Suppressor macrophage treated with lipopolysaccharide for 4 hours (primary cell): ENCODE measurements at places on chromosomes 13 and 19.

DNA sequence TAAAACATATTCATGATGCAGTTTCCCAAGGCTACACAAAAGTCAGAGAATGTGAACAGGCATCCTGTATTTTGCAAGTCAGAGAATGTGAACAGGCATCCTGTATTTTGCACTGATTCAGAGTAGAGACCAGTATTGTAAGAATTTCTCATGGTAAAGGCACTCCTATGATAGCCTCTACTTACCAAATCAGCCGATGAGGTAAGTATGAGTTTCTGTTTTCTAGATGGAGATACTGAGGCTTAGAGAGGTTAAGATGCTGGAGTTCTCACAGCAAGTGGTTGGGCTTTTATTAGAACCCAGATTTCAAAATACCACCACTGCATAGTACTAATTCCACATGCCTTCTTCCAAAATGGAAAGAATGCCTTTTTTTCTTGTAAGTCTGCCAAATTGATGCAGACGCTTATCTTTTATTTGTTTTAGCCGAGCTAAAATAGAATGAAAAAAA lies 12.3 kb downstream of the TPT1 start:
- DNase-seq, result no peak

- no peak for DNase-seq
Measured at GRCh38 chr13:74158571-74159352, 24.6 kb upstream of the KLF12 start.

- peak; percentile 86 for DNase-seq
Measured at GRCh38 chr19:51514866-51515481, 13.4 kb upstream of the SIGLEC12 start.

DNA sequence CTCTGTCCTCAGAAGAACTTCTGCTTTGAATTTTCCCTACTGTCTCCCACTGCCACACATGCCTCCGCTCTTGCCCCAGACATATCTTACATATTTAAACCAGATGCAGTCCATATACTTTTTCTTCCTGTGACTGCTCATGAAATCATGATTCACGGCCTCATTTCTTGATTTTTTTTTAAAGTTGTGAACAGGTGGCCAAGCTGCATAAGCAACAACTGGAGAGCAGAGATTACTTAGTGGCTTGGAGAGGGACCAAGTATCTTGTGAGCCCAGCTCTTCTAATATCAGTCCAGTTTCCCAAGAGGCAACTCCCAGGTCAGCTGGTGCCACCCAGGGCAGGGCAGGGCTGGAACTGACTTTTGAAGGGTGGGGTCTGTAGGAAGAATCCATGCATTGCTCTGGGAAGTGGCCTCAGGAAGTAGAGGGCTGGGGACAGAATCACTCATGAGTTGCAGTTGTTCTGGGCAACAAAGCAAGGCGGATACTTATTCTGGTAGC lies 152.4 kb downstream of the LMO7 start:
- peak; percentile 60 for DNase-seq

DNA sequence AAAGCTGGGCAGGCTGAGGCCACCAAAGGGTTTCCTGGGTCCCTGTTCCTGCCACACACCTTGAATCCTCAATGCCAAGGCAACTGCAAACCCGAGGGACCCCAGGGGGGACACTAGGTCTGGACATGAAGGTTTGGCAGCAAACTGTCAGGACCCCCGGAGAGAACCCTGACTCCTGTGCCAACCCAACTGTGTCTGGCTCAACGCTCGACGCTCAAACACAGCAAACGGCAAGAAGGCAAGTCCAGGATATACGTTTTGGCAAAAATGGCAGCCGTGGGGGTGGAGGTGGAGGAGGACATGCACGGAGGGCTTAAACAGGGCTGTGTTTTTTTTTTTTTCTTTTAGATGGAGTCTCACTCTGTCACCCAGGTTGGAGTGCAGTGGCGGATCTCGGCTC lies 73.0 kb downstream of the GADD45B start:
- DNase-seq, result no peak

GRCh38 chr19:57068921-57069697 lies 50.7 kb upstream of the USP29 start:
- DNase-seq, result no peak

DNA sequence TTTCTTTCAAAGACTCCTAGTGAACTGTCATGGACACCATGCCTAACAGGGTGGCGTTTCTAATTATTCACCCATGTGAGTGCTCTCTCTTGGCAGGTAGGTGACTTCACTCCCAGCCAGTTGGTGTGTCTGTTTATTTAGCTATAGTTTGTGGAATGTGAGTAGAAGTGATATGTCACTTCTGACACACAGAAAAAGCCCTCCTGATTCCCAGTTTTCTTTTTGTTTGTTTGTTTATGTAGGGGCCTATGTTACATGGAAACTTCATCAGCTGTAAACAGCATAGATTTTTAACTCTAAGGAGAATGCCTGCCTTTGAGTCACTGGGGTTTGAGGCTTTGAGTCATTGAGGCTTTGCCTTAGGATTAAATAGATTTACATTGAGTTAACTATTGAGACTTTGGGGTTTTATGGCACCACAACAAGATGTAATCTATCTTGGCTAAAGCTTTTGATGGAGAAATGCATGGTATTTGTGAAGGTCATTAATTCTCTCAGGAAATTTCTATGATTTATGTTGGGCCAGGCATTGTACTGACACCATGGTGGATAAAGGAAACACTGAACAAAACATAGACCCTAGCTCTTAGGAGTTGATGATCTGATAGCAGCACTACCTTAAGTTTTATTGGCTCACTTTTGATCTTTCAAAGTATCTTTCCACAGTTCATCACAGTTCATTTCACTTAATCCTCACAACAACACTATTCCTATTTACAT lies 45.3 kb downstream of the UFM1 start:
- no peak for DNase-seq

DNA sequence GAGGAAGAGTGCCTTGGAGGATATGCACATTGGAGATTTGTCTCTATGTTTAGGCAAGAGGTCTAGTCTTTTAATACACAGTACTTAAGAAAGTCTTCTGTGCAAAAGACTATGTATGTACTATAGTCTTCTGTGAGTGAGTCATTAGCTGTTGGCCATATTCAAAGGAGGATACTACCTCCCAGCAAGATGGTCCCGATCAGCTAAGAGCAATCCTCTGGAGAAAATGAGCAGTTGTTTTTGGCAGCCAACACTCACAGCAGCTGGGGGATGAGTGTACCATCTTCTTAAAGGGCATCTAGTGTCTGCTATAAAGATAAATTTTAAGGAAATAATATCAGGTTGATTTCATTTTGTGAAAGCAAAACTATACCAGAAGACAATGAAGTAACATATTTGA lies 487.8 kb downstream of the KCTD12 start:
- no peak for DNase-seq

DNA sequence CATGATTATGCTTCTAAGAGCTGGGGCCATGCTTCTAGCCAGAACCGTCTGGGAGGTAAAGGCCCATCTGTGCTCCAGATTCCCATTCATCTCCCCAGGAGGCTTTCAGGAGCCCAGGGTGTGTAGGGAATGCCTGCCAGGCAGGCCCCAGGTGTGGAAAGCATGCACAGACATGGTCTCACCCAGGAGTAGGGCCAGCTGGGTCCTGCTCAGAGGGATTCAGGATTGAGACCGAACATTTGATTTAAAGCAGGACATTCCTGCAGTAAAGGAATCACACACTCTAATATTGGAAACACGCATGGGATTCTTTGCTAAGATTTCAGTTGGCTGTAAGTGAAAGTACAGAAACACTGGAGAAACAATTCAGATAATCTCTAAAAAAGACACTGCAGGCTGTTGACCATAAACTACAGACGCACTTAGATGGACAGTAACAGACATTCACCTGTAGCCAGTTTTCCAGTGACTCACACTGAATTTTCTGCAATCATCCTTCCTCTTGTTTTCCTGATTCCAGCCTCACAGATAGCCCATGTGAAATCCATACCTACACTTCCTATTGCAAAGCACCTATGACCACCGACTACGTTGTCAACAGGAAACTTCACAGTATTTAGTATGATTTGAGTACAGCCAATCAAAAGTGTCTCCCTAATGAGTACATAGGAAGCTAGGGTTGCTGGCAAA lies 257.8 kb downstream of the TBC1D4 start:
- DNase-seq, result no peak

- no peak for DNase-seq
Measured at GRCh38 chr19:43858174-43858573, 31.1 kb downstream of the ZNF283 start.

GRCh38 chr19:55096061-55096701 lies 20.5 kb downstream of the EPS8L1 start:
- DNase-seq, result no peak

DNA sequence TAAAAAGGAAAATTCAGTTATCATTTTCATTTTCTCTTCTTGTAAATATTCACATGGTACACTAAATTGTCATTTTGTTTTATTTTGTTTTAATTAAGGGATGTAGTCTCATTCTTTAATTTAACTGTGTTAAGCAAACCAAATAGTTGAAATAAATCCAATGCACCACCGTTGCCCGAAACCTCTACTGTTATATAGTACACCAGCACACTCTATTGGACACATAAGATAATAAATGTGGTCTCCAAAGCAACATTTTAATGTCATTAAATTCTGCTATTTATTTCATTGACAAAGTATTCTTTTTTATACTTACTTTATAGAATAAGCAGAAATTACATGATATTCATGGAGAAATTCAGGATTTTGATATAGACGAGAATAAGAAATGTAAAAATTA lies 156.4 kb upstream of the FREM2 start:
- peak; percentile 19 for DNase-seq

DNA sequence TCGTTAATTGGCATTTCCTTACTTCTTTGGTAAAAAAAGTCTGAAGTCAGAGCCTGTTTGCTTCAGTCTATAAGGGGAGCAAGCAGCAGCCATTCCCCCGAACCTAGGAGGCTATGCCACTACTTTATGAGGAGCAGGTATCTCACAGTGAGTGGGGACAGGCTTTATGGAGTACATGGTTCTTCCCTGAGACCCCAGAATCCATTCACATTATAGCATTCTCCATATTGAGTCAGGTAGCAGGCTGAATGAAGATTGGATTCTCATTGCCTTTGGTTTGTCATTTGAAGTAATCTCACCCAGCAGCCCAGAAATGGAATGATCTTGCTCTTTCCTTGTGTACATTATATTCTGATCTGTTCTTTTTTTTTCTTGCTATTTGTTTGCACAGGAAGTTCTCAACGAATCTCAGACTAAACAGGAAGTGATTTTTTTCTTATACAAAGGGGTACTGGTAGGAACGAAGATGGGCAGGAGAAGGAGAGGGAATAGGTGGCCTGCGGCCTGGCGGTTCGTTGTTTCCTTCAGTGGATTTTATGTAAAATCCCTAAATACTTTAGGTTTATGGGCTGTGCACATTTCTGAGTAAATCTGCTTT lies 74.4 kb downstream of the ARHGAP35 start:
- DNase-seq, result no peak

- DNase-seq, result no peak
Measured at GRCh38 chr13:80242728-80243427, 98.0 kb downstream of the SPRY2 start.

DNA sequence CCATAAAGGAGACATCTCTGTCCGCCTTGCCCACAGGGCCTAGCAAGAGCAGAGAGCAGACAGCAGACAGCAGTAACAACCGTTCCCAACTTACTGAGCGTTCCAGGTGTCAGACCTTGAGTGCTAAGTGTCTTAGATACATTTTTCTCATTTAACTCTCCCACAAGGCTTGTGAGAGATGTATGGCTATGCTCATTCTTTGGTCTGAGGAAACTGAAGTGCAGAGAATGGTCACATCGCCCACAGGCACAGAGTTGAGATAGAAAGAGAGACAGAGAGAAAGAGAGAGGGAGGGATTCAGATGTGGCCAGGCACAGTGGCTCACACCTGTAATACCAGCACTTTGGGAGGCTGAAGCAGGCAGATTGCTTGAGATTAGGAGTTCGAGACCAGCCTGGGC lies 14.3 kb downstream of the MEIOSIN start:
- DNase-seq, result no peak

DNA sequence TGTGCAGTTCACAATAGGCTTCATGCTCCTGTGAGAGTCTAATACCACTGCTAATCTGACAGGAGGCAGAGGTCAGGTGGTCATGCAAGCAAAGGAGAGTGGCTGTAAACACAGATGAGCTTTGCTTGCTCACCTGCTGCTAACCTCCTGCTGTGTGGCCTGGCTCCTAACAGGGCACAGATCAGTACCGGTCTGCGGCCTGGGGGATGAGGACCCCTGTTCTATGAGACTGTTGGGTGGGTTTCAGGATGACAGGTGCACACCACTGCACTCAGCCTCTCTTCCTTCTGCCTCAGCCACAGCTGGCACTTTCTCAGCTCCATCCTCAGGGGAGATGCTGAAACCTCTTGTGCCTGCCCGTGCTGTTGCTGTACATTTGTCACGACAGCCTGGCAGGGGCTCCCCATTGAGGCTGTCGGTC lies 9.7 kb downstream of the CLEC4G start:
- no peak for DNase-seq

- DNase-seq, result no peak
Measured at GRCh38 chr13:98389319-98389718, 187.6 kb downstream of the STK24 start.

DNA sequence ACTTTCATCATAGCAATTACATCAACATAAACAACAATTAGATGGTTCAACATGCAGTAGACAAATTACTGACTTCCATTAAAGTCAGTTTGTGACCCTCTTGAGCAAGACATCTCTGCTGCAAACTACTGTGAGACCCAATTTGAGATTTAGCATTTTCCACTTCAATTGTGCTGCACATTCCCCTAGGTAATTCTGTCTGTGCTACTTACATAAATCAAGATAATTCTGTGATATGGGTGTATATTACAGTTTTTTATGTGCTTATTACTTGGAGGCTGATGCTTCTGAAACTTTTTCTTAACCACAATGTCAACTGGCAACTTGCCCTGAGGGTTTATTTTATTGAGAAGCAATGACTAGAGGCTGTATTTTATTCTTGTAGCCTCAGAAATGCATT lies 1714.4 kb downstream of the OLFM4 start:
- no peak for DNase-seq

- DNase-seq, result no peak
Measured at GRCh38 chr19:33863436-33863835, 66.8 kb downstream of the KCTD15 start.
